ENCODE measurements at places on chromosomes 16 and 17. TPM values are rescaled to one million over a fixed set of nuclear protein-coding genes. Genes with fewer than 3 reads are reported as not detected.

DNA sequence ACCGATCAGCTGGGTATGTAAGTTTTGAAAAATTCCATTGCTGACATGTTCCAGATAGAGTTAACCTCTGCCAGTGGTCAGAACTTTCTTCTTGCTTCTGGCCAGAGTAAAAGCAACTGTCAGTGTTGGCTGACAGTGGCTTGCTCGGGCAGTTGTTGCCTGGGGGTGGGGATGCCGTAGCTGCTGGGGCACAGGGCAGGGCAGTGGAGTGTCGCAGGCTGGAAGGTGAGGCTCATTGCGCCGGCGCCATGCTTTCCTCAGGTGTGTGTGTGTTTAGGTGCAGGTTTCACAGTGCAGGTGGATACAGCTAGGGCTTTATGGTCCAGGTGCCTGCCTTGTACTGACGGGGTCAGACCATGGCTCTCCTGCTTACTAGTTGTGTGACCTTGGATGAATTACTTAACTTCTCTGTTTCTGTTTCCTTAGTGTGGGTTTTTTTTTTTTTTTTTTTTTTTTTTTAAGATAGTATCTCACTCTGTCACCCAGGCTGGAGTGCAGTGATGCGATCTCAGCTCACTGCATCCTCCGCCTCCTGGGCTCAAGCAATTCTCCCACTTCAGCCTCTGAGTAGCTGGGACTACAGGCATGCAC is 156.4 kb downstream of the SNX29 start:
- no peak for DNase-seq

GRCh38 chr17:8125947-8126490 is 2.1 kb upstream of the HES7 start:
- no peak for DNase-seq

Gene NPIPB8
- 4.4 TPM for total RNA-seq

- DNase-seq = no peak
Measured at GRCh38 chr17:10211666-10212065, 13.3 kb upstream of the GAS7 start.

Gene CRISPLD2
- total RNA-seq = 192 TPM

- no peak for DNase-seq
Measured at GRCh38 chr16:65537336-65537735, 415.5 kb upstream of the CDH11 start.
